ENCODE measurements at places on chromosomes 1 and 21.
A peak's percentile ranks its signal among the peaks of the same experiment; 100 is the strongest.

DNA sequence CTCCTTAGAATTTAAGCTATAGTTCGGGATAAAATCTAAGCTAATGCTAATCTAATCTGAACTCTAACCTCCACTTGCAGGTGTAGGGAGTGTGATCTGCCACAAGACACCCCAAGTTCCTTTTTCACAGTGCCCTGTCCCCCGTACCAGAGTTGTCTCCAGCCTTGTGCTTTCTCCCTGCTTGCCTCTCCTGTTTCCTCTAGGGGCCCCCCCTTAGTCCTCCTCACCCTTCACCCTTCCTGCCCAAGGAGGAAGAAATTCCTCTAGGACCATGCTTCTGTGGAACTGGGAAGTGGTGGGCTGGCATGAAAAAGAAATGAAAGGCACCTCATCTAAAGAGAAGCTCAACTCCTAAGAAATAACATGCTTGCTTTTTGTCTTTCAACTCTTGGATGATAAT lies 50.2 kb upstream of the BCL9 start:
- DNase-seq, result no peak

- no peak for DNase-seq
Observed at GRCh38 chr1:190353538-190354101, 124.0 kb downstream of the BRINP3 start.

GRCh38 chr1:171814692-171815091 lies 26.6 kb upstream of the DNM3 start:
- DNase-seq, result no peak

- peak; percentile 76 for DNase-seq
Observed at GRCh38 chr1:225809842-225810578, at the start of gene EPHX1. EPHX1 (plus strand) TSS chr1:225810124; CDS start chr1:225828730, 18,606 bp downstream.

GRCh38 chr1:29936031-29936544 lies 699.8 kb downstream of the PTPRU start:
- DNase-seq, result no peak

DNA sequence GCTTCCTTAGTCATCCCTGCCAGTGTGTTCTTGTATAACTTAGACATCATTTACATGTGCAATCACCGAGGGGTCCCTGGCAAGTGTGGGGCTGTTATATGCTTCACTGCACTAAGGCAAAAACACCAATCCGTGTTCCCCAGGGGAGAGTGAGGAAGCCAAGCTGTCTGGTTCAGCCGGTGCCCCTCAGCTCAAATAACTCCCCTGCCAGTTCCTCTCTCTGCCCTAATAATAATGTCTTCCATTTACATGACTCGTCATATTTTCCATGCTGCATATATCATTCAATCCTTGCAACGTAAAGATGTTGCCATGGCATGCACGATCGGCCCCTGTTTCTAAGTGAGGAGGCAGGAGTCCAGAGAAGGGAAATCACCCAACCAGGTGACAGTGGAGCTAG lies 24.4 kb upstream of the NDC1 start:
- DNase-seq, result no peak

GRCh38 chr1:176950736-176951324 lies 213.7 kb downstream of the ASTN1 start:
- DNase-seq, result no peak

DNA sequence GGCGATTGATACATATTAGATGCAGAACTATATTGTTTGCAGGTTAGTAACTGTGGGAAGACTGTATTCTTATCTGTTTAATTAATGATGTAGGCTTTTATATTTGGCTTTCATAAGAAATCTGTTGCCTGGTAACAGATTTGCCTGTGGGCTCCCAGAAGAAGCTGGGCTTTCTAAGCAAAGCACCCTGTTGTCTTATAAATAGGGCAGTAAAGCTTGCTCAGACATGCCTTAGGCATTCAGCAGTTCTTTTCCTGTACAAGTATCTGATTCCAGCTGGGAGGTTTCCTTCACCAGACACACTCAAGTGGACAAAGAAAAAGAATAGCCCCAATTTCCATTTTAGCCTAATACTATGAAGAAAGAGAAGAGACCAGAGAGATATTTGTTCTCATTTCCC lies 524.0 kb downstream of the LRRIQ3 start:
- no peak for DNase-seq

- no peak for DNase-seq
Observed at GRCh38 chr1:22105611-22106207, 37.2 kb downstream of the WNT4 start.

DNA sequence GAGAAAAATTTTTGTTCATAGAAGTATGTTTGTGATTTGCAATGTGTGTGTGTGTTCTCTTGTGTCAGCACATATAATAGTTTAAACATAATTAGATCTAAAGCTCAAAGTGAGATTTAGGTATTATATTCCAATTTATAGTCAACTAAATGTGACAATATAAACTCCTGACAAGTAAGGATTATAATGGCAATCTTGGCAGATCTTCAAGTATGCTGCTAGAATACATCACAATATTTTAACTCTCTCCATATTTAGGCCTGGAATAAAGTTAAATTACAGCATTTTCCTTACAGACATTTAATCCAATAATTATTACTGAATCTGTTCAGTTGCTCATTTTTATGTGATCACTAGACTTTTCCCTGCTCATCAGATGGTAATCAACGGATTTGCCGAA lies 65.8 kb downstream of the LYPLAL1 start:
- no peak for DNase-seq

- no peak for DNase-seq
Observed at GRCh38 chr21:32448803-32449594, 36.5 kb downstream of the EVA1C start.

DNA sequence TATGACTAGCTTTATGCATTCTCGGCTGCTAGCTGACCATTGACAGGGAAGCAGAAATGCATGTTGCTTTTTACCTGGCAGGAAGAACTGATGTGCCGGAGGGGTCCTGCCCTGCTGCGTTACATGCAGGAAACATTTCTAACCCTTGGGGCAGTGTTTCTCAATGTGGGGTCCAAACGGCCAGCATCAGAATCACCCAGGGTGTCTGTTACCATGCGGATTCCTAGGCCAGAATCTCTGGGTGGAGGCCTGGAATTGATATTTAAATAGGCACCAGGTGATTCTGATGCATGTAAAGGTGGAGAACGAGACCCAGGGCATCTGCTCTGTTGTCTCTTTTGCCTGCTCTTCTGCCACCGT lies 182.7 kb downstream of the PCP4 start:
- DNase-seq, result no peak

DNA sequence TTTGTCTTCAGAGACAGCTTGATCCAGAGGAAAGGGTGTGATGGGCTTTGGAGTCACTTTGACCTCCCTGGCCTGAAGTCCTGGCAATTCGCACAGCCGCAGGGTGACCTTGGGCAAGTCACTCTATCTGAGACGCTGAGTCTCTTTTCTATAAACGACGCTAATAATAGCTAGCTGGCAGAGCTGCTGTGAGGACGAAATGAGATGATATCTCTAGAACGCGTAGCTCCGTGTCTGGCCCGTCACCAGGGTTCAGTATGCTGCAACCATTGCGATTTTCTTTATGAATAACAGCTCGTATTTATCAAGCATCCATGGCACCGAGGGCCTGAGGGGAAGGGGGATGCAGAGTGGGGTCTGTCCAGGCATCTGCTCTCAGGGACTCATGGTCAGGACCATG lies 58.7 kb downstream of the IGSF21 start:
- no peak for DNase-seq

GRCh38 chr1:160740133-160740688 lies 1.2 kb downstream of the SLAMF7 start:
- DNase-seq, result no peak

- no peak for DNase-seq
Observed at GRCh38 chr1:83857103-83857502, 141.8 kb downstream of the TTLL7 start.

- no peak for DNase-seq
Observed at GRCh38 chr1:22983944-22984343, 11.3 kb upstream of the LACTBL1 start.

- DNase-seq, result no peak
Observed at GRCh38 chr1:245516284-245516759, 361.5 kb downstream of the KIF26B start.

DNA sequence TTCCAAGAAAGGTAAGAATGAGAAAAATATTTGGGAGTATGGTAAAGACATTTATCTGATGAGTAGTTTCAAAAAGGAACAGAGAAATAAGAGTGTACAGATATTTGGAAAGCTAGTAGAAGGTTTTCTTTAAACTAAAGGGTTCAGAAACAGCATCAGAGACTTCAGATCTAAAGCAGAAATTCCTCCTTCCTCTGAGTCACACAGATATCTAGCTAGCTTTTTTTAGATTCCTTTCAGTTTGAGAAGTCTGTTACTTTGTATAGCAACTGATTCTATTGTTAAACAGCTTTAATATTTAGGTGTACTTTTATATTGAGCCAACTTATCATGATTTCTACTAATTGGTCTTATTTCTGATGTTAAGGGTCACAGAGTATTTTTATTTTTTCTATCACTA lies 4.7 kb downstream of the AMY2B start:
- DNase-seq, result no peak

- no peak for DNase-seq
Observed at GRCh38 chr1:154824179-154825000, 45.7 kb downstream of the KCNN3 start.

- DNase-seq, result no peak
Observed at GRCh38 chr1:197063212-197063611, 3.8 kb downstream of the F13B start.

DNA sequence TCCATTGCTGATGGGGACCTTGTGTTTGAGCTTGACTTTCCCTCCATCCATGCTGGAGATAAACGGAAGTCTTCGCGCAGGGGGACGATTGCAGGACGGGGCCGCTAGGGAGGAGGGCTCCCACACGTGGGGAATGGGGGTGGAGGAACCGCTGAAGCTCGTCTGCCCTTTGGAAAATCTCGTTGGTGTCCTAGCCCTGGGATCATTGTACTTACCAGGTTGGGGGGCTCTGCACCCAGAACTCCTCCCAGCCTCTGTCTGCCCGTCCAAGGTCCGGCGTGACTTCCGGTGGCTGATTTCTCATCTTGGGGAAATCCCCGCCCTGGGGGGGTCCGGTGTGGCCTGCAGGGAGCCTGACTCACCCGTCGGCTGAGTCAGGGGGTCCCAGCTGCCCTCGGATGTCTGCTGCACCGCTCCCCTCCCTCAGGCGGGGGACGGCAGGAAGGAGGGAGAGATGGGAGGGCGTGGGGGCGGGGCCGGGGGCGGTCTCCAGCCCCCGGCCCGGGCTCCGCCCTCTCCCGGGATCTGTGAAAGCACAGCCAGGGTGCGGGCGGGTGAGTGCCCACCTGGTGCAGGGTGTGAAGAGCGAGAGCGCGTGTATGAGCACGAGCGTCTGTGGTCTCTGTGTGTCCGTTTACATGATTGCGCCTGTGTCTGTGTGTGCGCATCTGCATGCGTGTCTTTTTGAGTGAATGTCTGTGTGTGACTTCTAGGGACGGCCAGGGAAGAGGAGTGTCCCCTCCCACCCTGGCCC lies 35.8 kb downstream of the PIK3CD start:
- DNase-seq, result peak; percentile 79

DNA sequence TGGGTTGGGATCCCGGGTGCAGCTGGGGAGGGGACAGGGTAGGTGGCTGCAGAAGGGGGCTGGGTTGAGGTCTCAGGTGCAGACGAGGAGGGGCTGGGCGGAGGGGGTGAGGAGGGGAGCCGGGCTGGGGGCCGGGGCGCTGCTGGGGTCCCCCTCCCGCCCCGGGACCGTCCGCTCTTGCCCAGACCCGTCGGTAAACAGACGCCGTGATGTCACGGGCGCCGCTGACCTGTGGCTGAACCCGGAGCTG lies 22.3 kb downstream of the DHRS3 start:
- no peak for DNase-seq

GRCh38 chr1:205076245-205076761 lies 8.0 kb downstream of the TMEM81 start:
- DNase-seq, result no peak

DNA sequence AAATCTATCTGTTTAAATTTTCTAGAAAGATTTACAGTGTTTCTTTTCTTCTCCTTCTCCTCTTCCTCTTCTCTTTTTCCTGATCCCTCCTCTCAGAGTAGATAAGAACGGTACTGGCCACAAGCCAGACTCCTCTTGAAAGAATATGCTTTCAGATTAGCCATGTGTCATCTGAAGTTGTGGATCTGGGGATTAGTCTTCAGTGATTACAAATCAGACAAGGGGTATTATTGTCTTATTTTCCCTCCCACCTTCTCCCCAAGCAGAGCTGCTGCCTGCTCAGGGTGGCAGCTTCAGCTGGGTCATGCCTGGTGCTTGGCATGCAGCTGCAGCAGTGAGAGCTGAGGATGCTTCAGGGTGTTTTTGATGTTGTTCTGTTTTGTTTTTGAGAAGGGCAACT lies 42.7 kb downstream of the SGIP1 start:
- no peak for DNase-seq

DNA sequence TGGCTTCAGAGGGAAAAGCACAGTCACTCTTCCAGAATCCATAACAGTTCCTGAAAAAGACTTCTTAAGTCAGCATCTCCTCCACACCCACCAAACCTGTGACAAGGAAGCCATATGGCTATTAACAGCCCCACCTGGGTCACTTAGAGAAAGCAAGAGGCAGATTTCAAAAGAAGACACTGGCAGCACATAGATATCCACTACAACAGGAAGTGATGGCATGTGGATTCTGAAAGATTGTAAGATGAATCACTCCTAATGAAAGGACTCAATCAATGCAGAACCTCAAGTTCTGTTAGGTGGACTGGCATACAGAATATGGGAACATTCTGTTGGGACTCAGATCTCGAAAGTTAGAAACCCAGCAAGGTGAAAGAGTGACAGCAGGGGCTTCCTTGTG lies 365.9 kb downstream of the TGFB2 start:
- no peak for DNase-seq

GRCh38 chr1:226608699-226609505 lies 60.3 kb downstream of the STUM start:
- peak; percentile 58 for DNase-seq

- peak; percentile 23 for DNase-seq
Observed at GRCh38 chr21:38646213-38646837, 148.0 kb upstream of the ERG start.

GRCh38 chr1:205004351-205004750 lies 38.7 kb upstream of the CNTN2 start:
- DNase-seq, result no peak
